ENCODE measurements at places on chromosomes 7 and 10.

DNA sequence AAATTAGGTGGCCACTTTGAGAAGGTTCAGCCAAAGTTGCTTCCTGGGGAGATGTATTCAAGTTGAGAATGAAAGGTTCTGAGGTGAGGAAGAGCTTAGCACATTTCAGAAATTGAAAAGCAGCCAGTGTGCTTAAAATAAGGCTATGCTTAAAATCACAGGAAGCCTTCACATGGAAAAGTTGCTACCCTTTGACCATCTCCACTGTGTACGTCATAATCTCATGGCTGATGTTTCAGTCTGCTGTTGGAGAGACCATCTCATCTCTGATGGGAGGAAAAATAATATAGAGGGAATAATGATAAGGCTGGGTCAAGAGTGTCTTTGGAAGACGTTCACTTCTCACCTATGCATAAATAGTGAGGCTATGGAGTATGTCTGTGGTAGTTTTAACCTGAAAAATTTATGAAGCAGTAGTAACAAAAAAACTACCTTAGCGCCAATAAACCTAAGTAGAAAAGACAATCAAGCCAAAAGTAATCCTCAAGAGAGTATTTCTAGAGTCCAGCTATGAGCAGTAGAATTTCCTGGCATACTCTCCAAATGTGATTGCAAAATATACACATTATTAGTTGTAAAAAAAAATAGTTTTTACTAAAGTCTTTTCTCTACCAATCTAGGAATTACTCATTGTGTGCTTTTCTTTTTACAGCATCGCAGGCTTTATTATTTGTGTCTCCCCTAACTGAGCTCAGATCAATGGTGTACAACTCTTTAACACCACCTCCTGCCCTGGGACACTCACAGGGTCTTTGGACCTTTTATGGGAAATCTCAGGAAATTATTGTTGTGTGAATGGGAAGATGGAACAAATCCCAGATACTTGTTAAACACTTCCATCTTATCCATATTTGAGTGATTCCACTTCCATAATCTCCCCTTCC lies 435.2 kb upstream of the LRGUK start:
- no peak for DNase-seq

DNA sequence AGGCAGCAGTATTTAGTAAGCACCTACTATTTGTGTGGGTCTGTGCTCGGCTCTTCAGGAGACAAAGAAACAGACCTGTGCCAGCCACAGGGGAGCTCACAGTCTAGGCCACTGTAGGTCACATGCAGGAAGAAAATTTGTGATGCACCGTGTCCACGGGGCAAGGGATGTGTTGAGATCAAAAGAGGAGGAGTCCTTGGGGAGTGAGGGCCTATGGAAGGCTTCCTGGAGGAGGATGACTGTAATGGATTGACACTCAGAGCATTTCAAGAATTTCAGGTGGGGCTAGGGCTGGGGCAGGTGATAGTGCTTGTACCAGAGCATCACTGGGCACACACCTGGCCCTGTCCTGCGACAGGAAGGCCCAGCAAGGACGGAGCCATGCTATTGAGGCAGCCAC lies 102.7 kb downstream of the ZMIZ1 start:
- no peak for DNase-seq

GRCh38 chr10:126302476-126302756 lies 85.9 kb downstream of the ADAM12 start:
- DNase-seq: no peak

DNA sequence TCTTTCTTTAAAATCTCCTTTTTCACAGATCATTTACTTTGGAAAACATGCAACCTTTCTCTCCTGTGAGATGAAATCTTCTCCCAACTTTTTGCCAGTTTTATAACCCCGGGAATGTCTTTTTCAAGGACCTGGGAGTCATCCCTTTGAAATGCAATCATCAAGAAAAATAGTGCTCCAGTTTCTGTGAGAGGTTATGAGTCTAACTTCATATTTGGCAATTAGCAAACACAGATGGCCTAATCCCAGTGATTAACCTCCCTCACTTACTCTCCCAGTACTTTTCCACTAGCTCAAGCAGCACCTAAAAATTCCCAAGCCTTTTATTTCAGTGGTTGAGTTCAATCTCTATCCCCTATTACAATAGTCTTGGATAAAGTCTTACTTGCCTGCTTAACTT lies 185.8 kb upstream of the TMEM106B start:
- no peak for DNase-seq

- no peak for DNase-seq
Measured at GRCh38 chr10:8049045-8049864, 5.2 kb upstream of the GATA3 start.

- DNase-seq: no peak
Measured at GRCh38 chr10:27390681-27391080, 113.4 kb upstream of the RAB18 start.

DNA sequence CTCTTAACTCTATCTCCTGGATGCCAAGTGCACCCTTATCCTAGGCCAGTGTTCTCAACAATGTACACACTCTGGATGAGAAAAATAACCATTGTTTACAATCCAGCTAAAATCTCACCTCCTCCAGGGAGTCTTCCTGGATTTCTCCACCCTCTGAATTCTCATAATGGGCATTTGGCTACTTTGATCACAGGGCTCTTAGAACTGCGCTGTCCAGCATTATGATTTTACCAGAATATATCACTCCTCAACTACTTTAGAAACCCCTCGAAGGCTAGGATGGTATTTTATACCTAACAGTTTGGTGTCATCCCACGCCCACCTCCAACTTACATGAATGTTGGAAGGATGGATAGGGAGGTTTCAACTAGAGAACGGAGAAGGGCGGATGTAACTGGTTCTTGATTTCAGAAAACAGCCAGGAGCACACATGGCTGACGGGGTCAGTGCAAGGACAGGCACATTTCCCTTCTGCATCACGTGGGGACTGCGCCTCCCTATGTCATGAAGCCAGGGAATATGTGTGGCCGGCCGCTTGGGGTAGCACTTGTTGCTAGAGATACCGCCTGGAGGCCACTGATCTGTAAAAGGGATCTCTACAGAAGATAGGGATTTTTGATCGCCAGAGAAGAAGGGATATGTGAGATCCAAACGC lies 1.2 kb upstream of the ATP6V0E2 start:
- no peak for DNase-seq

GRCh38 chr10:125038637-125039036 lies 96.7 kb downstream of the ZRANB1 start:
- no peak for DNase-seq

DNA sequence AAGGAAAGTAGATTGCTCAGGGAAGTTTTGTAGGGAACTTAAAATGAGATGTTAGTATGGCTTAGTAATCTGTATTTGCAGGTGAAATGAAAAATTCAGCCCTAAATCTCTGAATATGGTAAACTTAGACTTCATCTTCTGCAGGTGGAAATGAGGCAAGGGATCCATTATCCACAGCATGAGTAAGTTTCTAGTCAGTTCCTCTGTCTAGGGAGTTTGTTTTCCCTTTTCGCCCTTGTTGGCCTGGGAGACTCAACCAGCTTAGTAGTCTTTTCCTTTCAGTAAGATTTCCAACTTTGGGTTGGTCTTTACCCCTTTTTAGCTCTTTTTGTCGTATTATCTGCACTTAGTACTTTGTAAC lies 65.6 kb downstream of the ZEB1 start:
- DNase-seq: no peak

DNA sequence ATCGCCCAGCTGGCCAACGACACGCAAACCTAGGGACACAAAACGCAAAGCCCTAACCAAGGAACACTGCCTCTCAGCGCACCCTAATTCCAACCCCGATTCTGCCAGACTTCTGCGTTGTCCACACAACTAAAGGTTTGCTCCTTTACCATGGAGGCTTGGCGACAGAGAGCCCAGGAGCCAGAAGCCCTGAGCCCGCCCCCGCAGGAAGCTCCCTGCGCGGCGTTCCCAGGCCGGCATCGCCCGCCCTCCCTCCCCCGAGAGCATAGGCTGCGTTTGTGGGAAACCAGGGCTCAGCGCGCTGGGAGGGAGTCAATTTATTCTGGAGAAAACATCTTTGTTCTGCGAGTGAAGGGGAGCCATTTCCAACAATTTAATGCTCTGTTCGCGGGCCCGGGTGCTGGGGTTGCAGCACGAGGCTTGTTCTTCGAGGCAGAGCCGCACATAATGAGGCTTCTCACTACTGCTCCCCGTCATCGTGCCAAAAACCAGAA lies 103.9 kb downstream of the GRID1 start:
- DNase-seq: no peak

GRCh38 chr10:86937502-86938154 lies 19.8 kb downstream of the MMRN2 start:
- no peak for DNase-seq

DNA sequence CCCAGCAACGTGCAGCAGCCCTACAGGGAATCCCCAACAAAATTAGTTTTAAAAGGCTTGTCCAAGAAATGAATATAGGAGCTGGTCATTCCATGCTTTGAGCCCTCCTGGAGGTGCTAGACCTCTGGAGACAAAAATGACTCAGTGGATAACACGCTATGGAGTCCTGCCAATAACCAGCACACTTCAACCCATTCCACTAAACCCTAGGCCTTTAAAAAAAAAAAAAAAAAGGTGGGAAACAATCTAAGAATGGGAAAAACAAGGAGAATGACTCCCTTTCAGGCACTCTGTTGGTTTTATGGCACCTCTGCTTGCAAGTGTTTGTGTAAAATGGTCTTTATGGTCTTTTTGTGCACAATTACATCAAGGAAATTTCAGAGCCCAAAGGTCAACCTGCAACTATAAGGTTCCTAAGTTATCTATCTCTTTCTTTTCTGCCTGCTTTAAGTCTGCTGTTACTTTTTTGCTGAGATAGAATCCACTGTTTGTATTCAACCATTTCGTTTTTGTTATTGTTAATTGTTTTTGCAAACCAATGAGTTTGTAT lies 21.3 kb downstream of the AVL9 start:
- DNase-seq: no peak

DNA sequence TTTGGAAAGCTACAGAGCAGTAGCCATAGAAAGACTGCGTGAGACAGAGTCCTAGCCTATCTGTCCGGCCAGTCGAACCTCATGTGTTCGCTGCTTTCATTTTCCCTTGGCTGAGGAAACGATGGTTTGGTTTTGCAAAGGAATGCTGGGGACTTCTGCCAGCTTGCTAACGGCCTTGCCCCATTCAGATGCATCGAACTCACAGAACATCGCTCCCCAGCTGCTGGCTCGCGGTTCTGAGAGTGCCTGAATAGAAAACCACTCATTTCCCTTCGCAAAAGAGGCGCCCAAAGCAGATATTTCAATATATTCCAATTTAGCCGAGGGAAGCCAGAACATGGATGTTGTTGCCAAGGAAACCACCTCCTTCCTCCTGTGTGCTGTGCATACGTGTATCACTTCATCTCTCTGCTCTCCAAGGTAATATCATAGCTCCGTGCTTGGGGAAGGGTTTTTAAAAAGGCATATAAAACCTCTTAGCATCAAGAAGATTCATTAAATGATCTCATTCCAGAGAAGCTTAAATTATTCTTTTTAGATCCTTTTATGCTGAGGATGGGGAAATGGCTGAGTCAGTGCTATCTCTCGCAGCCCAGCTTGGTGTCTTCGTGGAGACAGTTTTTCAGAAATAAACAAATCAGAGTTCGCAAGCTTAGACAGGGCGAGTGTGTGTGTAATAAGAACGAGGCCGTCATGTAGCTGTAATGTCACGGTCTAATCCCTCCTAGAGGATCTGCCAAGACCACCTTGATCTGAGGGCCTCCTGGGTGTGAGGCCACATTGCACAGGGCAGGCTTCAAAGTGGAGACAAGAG lies 215.2 kb downstream of the RPS24 start:
- DNase-seq: no peak

DNA sequence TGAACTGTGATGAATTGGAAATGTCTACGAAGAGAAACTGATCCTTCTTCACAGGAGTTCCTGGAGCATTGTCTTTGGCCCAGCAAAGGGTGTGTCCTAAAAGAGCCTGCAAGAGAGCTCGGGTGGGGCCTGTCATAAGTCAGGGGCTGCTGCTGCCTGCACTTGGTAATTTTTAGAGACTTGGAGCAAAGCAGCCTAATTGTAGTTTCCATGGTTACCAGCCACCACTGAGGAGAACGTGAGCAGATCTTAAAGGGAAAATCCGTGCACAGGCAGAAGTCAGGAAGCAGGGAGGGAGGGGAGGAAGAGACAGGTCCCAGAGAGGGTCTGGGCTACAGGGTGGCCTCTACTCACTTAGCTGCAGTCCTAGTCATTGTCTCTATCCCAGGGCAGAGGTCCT lies 463.6 kb downstream of the PLXNA4 start:
- DNase-seq: no peak

DNA sequence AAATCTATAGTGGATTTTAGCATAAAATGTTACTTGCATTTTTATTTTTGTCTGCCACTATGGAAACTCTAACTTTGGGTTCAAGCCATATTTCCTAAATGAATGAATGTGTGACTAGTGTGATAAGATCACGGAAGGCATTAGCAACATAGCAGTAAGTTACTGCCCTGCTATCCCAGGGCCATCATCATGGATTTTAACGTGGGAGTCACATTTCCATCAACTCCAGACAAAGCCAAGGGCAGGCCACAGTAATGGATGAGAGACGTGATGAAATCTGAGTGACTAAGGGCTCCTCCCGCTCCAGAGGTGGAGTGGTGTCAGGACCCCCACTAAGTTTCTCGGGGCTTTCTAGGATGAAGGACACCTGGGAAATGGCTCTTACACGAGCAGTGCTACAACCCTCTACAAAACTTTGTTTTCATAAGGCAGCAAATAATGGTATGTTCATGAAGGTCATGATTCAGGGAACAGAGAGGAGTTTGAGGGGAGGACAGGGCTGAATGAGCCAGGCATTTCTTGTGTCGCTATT lies 34.3 kb downstream of the C10orf120 start:
- DNase-seq: no peak

GRCh38 chr7:130154131-130154500 lies 51.1 kb downstream of the TMEM209 start:
- no peak for DNase-seq

DNA sequence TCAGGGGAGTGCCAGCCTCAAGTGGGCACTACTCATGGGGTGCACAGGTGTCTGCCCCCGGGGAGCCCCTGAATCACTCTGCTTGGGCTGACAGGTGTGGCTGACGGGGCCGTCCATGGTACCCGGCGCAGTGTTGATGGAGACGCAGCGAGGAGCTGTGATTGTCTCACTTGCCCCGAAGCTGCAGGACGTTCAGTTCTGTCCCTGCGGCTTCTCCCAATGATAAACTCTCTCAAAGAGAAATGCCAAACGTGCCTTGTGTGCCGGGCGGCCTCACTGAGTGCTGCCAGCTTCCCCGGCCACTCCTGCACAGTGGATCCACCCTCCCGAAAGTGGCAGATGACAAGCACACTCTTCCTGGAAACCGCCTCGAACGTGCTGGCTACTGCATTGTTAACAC lies 203.2 kb downstream of the DNAJB6 start:
- no peak for DNase-seq

Data from GM18507 (cell line).